Activated CD8-positive, alpha-beta memory T cell treated with anti-CD3 and anti-CD28 coated beads for 1 hour (primary cell): ENCODE measurements at places on chromosomes 4 and X.

DNA sequence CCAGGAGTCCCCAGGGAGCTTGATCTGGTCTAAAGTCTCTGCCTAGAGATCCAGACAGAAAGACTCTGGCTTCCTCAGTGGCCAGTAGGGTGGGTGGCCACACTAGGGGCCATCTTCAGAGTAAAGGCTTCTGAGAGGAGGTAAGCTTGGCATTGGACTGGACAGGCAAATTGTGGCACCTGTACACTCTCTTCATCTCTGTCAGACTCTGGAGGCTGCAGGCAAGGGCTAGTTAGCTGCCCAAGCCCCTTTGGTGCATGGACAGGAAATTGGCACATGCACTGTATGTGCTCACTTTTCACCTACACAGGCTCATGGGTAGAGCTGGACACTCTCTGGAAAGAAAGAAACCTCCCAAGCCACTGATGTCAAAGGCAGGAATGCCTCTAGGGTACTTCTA lies 142.8 kb downstream of the PJA1 start:
- DNase-seq: no peak

DNA sequence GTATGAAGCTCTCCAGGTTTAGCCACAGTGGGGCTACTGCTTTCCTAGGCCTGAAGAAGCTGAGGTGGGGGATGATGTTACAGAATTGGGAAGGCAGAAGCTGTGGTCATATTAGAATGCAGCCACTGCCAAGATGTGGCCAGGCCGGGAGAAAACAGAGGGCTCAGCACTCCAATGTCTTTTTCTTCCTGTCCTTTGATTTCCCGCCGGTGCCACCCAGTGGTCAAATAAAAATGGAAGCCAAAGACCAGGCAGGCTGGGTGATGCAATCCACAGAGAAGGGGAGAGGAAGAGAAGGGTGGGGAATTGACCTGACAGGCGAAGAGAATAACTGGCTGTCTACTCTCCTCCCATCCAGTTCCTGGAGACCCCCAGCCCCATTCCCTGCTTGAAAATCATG lies 94.9 kb upstream of the SHISA3 start:
- no peak for DNase-seq

DNA sequence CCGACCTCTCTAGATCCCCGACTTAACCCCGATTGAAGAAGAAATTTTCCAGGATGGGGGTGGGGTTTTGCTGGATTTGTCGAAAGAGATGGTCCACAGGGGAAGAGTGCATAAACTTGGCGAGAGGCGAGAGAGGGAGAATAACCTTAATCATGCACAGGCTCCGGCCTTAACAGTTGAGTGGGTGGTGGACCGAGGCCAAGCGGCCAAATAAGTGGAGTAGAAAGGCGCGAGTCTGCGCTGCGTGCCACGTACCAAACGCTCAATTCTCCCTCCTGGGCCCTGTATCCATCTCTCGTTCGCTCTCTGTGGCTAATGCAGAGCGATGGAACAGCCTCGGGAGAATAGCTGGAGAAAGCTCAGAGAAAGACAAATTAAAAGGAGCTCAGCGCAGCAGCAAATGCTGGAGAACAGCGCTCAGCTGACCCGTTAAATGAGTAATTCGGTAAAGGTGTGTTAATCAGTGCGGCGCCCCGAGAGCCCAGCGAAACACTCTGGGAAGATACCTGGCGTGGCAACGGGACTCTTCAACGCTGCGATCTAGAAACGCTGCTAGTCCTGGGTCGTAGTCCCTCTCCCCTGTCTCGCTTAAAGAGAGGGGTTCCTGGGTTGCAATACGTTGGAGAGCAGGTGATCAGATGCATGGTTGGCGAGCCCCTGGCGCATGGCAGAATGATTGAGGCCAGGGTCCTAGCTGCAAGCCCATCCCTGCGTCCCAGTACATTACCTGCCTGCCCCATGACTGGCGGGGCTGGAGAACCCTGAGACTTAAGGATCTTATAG lies 887 bp upstream of the IL1RAPL2 start:
- no peak for DNase-seq

- no peak for DNase-seq
Observed at GRCh38 chr4:109041463-109042360, 260.7 kb downstream of the COL25A1 start.

DNA sequence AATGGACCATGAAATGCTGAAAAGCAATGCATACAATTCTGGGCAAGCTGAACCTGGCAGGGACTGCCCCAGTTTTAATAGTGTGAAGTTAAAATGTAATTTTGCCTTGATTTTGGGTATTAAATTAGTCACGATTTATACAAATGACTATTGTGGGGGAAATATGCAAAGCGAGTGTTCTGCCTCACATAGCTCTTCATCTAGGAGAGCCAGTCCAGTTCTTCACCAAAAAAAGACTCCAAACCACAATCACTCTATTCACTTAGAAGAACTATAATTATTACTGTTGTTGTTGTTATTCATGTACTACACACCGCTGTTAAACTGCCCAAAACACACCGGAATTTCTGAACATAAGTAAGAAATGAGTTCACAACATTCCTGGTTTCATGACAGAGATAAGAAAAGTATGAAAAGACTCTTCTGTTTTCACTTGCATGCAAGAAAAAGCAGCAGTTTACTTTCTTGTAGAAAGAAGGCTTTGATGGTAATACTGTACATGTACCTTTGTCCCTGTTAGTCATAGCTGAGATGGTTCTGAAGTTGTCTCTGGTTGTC lies 101.9 kb downstream of the QRFPR start:
- no peak for DNase-seq

DNA sequence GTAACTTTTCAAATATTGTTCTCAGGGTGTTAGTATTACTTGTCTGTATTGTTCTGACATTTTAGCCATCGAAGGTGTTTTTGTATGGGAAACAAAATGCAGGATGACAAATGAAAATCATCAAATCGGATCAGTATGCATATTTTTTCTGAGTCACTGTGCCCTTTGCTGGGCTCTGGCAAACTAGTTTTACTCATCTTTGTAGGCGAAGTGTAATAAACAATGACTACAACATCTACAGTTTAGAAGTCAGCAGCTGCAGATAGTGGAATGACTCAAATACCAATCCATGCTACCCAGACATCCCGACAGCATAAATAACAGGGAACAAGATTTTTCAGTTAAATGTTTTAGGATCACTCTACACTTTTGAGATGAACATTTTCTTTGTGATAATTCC lies 557.3 kb upstream of the TENM3 start:
- DNase-seq: no peak

GRCh38 chr4:119025916-119026661 lies 109.5 kb upstream of the MYOZ2 start:
- DNase-seq: no peak

GRCh38 chr4:71602289-71602900 lies 181.5 kb downstream of the GC start:
- no peak for DNase-seq

DNA sequence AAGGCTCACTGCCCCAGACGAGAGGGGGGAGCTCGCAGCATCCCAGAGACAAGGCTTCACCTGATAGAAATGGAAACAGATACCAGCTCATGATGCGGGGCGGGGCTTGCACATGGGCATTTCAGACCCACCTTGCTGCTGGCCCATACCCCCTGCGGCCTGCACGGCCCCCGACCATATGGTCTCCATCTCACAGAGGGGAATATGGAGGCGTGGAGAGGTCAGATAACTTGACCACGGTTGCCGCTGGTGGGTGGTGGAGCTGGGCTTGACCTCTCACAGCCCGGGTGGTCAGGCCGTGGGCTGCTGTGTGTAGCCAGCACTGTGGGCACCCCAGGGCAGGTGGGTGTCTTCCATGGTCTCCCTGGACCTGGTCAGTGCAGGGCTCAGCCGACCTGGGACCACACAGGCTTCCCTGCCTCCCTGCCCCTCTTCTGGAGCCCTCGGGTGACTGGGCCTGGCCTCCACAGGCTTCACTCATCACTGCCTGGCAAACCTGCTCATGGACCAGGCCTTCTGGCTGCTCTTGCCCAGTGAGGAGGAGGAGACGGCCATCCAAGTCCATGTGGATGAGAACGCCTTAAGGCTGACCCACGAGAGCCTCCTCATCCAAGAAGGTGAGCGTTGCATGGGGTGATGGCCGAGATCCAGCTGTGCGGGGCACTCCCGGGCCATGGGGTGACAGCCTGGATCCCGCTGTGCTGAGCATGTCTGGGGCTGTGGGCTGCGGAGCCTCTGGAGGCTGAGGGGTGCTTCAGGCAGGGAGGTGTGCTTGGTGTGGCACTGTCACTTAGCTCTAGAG lies 16.8 kb downstream of the SH3TC1 start:
- DNase-seq: no peak

DNA sequence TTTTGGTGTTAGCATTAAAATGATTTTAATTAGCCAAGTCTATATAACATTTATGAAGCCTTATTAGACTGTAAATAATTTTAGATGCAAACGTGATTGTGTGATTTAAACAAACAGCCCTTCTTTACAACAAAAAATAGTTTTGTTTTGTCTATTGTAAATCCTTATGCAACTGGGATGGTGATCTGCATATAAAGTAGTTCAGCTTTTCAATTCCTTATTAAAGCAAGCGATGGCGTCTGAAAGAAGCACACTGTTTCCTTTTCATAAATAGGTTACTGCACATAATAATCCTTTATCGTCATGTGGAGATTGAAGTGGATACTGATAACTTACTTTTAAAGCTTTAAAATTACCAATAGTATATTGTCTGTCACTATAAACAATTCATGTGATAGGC lies 8.8 kb downstream of the SLITRK2 start:
- DNase-seq: no peak

GRCh38 chrX:77493677-77494553 lies 46.7 kb downstream of the FGF16 start:
- no peak for DNase-seq

DNA sequence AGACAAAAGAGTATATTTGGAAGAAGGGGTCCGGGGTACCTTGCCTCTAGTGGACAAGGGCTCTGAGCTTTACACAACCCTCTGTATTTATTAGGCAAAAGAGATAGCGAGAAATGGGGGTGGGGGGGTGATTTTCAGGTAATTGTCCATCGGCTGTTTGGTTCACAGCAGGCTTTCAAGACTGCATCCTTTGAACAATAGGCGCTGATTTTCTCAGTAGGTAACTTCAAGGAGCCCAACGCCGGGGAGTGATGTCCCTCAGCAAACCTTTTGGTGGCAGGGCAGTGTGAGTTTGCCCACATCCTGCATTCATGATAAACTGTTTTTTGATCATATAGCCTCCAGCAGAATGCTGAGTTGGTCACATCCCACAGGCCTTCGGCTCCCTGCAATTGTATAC lies 61.6 kb downstream of the KDM5C start:
- DNase-seq: no peak

DNA sequence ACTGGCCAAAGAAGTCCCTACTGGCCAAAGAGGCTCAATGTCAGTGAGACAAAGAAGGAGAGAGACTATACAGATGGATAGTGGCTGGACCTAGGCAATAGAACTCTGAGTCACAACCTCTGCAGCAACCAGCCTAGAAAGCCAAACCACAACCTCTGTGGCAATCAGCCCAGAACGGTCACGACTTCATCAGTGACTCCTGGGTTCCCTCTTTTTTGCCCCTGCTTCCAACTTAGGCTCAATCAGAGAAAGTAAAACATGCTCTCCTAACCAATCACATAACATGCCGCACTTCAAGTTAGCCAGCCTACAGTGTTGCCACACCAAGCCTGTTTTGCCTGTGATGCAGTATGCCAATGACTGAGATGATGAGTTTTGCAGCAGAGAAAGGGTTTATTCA lies 203.4 kb downstream of the ANAPC10 start:
- DNase-seq: no peak

DNA sequence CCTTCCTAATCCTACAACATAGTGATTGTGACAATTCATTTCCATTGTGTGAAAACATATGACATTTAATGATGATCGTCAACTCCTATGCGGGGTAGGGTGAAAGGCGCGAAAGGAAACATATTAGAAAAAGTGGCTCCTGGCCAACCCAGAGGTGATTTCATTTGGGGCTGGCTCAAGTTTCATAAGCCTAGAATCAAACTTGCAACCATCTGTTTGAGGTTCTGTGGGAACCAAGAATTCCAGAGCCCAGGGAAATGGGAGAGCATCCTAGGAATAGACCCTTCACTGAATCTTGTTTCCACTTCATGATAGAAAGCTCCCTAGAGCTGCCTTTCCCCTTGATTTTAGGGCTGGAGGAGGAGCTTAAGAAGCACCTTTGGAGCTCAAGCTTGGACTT lies 101.3 kb upstream of the EGFL6 start:
- no peak for DNase-seq

DNA sequence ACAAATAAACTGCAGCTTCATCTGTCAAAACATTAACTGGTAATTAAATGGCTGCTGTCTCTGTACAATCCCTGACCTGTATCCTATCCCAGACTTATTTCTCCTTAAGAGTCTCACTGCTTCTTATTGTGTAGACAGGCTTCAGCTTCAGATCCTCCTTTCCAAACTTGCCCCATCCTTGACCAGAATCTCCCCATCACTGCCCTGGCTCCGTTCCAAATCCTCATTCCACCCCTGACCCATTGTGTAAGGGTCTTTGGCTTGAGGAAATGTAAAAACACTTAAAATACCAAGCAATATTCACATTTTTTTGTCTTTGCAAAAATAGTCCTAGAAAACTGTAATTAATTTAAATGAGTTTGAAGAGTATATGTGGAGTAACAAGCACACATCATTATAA lies 152.6 kb upstream of the VEGFC start:
- DNase-seq: no peak

GRCh38 chr4:151462554-151462953 lies 53.6 kb downstream of the FHIP1A start:
- DNase-seq: no peak

DNA sequence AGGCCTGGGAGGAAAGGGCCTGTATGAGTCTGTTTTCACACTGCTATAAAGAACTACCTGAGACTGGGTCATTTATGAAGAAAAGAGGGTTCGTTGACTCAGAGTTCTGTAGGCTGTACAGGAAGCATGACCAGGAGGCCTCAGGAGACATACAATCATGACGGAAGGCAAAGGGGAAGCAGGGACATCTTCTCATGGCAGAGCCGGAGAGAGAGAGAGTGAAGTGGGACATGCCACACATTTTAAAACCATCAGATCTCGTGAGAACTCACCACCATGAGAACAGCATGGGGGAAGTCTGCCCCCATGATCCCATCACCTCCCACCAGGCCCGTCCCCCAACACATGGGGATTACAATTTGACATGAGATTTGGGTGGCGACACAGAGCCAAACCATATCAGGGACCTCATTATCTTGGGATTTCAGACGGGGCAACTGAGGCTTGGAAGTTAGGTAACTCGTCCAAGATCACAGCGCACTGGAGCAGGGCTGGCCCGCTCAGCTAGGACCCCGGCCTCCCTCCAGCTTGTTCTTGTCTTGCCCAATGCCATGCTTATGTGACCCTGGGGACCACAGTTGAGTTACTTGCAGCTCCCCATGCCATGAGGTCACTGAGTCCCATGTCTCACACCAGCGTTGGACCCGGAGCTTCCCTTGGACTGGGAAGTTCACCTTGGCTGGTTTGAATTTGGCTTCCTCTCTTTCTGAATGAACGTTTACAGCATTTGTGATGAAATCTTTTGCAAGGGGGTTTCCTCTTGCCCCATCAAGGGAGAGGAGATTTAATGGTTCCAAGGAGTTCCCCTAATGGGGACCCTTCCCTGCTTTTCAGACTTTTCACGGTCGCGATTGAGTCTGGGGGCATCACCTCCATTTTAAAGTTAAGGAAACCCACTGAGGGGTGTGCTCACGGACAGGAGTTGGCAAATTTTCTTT lies 18.1 kb downstream of the HTRA3 start:
- no peak for DNase-seq
